ENCODE measurements at places on chromosomes 5 and 9. TPM values are rescaled to one million over a fixed set of nuclear protein-coding genes. Genes with fewer than 3 reads are reported as not detected.

TLE1 gene
- 12.9 TPM for total RNA-seq

GRCh38 chr5:159206818-159207217, 2.5 kb downstream of the RNF145 start:
- DNase-seq = no peak

DNA sequence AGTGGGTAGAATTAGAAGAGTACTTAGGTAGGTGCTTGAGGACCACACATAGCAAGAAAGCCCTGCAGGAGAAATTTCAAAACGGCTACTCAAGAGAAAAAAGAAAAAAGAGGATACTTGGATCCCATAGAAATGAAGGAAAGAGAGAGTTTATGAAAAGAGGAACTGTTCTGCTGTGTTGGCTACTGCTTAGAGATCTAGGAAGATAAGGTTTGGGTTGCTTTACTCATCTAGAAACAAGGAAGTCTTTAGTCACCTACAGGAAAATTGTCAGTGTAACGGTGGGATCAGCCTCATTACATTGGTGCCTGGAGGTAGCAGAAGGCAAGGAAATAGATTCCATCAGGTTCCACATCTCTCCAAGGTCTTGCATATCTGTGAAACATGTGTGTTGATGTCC, 14.8 kb upstream of the C5orf46 start:
- no peak for DNase-seq

GRCh38 chr9:87878989-87879511, 3.6 kb upstream of the SPATA31E1 start:
- DNase-seq = no peak

DNA sequence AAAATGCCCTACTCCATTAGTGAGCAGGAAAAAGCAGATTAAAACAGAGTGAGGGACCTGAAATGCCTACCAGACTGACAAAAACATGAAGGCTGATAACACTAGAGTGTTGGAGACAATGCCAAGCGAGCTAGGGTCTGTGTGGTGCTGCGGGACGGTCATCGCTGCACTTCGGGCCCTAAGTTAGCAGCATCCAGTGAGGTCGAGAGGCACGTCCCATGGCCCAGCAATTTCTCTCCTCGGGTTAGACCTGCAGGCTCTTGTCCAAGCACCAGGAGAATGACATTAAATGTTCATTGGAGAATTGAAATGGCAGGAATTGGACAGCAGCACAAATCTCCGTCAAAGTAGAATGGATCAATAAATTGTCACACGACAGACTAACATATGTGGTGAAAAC, 5.3 kb upstream of the CACNA1B start:
- no peak for DNase-seq
